Panc1 (cell line): ENCODE measurements at places on chromosomes 1 and 21. TPM values are rescaled to one million over a fixed set of nuclear protein-coding genes. Genes with fewer than 3 reads are reported as not detected.

WNT3A gene
- not detected for total RNA-seq

OLIG2 gene
- total RNA-seq = not detected

KRTAP21-2 gene
- not detected for total RNA-seq

ORC1 gene
- total RNA-seq = 14.3 TPM

GBP6 gene
- total RNA-seq = not detected

RNF207 gene
- 115 TPM for total RNA-seq

ACOT11 gene
- total RNA-seq = 1.9 TPM

SLC1A7 gene
- total RNA-seq = 0.31 TPM

PCP4 gene
- not detected for total RNA-seq
